Muscle of back (tissue), 13 donors: ENCODE measurements at places on chromosomes 3 and 15. TPM values are rescaled to one million over a fixed set of nuclear protein-coding genes. Genes with fewer than 3 reads are reported as not detected.
A peak's percentile ranks its signal among the peaks of the same experiment; 100 is the strongest.

DNA sequence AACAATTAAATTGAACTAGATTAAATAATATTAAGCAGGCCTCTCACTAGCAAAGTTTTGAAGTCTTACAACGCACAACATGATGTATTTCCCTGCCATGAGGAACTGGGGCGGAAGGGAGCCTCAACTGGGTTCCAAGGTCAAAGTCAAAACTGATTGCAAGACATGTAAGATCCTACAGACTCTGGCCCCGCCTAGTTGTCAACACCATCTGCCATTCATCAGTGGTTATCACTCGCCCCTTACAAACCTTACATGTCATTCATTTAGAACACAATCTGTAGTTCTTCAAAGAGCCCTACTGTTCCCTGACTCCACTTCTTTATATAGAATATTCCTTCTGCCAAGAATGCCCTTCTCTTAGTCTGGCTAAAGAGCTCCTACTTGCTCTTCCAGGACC is 10.0 kb downstream of the ATP13A3 start:
- DNase-seq = no peak

The WDR72 gene
- 0.80 TPM for polyA plus RNA-seq

DNA sequence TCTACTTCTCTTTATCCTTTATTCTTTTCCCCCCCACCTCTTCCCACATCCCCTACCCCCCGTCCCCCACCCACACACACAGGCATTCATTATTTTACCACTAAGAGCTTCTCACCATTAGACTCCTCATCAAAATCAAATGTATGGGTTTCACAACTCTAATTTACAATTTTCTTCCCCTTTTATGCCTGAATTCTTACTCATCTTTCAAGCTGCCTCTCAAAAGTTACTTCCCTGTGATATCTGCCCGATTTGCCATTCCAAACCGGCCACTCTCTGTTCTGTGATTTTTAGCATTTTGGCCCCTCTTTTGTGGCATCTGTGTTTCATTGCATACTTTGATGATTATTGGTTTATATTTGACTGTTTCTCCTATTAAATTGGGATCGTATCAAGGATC is 42.2 kb downstream of the SLC9A9 start:
- no peak for DNase-seq

DNA sequence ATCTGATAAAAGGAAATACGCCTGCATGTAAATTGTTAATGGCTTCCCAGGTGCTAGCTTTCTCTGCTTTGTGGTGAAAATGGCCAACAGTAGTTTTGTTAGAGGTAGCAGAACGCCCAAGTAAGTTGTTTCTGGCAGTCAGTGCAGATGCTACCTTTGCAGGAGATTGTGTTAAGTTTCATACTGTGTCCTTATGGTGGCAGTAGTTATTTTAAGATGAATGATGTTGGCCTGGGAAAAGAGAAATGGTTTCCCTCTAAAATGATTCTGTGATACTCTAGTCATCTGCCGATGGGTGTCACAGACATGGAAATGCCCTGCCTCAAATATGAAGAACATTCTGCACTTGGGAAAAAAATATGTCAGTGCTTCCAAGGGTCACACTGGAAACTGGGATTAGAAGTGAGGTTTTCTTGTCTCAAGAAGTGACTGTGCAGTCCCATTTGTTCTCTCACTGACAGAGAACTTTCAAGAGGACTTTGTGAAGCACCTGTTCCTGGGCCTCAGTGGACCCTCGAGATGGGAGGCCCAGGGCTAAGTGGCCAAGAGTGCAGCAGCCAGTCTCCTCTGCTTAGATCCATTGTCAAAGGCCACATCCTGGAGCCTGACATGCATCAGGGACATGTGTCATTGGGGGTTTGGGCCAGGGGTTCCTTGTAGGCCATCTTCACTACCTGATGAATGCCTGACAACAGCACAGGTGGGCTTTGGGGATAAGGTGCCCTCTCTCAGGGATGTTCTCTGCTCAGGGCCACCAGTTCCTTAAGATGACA is 393.3 kb downstream of the CACNA2D3 start:
- peak; percentile 8 for DNase-seq

- DNase-seq = no peak
Measured at GRCh38 chr15:42591238-42591934, 16.0 kb downstream of the STARD9 start.

DNA sequence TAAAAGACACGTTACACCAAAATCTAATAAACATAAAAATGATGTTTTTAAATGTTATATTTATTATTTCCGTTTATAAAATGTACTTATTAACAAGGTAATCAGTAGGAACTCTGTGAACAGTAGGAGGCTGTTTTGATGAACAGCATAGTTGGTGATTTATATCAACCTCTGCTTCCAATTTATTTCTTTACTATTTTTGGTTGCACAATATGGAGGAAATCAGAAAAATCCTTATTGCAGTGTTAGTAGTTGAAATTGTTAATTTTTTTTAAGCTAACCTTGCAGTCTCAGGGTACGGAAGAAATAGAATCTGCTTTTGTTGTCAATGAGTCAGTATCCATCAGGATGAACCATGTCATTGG is 5.0 kb upstream of the SNX22 start:
- no peak for DNase-seq

DNA sequence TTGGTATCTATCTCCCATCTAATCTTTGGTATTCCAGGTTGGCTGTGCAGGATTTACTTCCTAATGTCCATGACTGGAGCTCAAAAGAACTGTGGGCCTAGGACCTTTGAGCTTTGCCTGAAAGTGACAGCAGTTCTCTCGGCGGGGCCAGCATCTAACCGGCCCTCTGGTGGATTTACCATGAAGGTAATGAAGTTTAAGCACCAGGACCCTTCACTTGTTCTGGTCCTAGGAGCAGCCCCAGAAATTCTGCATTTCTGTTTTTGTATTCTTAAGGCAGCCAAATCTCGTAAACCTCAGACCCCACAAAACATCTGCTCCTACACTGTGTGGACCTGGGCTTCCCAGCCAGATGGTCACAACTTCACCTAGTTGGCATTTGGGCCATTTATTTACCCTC is 13.0 kb downstream of the CALML4 start:
- no peak for DNase-seq

GRCh38 chr3:107268469-107268868 is 108.8 kb upstream of the CCDC54 start:
- peak; percentile 75 for DNase-seq

The NSUN3 gene
- polyA plus RNA-seq = 8.0 TPM

The SPPL2A gene
- polyA plus RNA-seq = 39.6 TPM

DNA sequence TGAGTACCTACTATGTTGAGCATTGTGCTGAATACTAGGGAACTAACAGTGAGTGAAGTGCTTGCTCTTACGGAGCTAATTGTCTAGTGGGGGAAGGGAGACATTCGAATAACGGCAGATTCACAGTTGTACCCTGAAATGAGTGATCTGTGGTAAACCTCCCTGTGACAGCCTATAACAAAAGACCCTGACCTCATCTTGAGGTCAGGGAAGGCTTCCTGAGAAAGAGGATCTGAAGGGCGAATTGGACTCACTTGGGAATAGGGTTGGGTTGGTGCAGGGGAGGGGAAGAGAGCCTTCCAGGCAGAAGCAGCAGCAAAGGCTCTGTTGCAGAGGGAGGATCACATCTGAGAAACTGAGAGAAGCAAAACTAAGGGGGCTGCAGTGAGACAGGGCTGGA is 13.2 kb downstream of the HPS3 start:
- no peak for DNase-seq

The LPCAT4 gene
- 29.9 TPM for polyA plus RNA-seq

GRCh38 chr3:71430941-71431552 is 152.5 kb downstream of the FOXP1 start:
- no peak for DNase-seq

DNA sequence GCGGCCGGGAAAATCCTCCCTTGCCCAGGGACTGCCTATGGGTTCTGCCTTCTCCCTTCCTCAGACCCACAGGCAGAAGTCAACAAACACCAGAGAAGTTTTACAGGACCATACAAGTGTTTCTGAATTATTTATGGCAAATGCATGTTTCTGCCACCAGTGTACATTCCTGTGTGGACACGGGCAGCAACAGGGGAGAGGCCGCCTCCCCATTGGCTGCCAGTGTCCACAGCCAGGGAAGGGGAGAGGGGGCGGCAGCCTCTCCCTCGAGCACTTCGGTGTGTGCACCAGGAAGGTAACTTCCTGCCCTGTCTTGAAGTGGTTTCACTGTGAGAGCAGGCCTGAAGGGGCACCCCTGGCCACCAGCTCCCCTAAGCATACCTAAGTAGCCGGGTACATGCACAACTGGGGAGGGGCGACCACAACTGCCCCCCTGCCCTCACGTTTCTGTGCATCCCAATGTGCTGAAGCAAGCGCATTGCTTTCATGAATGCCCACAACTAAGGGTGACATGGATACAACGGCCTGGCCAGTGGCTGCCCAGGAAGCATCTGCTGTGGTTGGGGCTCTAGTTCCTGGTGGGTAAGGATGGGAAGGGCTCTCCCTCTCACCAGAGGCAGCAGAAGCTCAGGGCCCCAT is 14.8 kb upstream of the SHISA5 start:
- DNase-seq = no peak

- peak; percentile 36 for DNase-seq
Measured at GRCh38 chr3:18988614-18989229, 159.6 kb upstream of the KCNH8 start.

- DNase-seq = no peak
Measured at GRCh38 chr15:69730281-69731080, 277.9 kb downstream of the RPLP1 start.

- no peak for DNase-seq
Measured at GRCh38 chr3:61961900-61962299, 400.5 kb downstream of the PTPRG start.

The POLR2H gene
- 40.5 TPM for polyA plus RNA-seq

The ZBED2 gene
- not detected for polyA plus RNA-seq

The ABHD6 gene
- 6.8 TPM for polyA plus RNA-seq

DNA sequence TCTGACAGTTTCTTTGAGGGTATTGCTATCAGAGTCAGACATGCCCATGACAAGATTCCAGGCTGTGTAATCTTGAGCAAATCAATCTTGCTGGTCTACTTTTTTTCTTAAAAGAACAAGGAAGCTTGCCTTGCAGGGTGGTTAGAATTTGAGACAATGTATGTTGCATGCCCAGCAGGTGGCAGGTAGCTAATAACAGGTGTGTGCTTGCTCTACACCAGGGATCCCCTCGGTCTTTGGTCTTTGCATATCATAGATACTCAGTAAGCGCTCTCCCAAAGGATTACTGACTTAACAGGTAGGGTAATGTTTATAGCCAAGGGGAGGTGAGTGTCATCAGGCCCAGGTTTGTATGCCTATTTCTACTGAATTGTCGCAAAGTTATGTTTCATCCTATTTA is 37.3 kb downstream of the CACNA1D start:
- DNase-seq = no peak

GRCh38 chr3:152703245-152703890 is 131.6 kb upstream of the P2RY1 start:
- no peak for DNase-seq

DNA sequence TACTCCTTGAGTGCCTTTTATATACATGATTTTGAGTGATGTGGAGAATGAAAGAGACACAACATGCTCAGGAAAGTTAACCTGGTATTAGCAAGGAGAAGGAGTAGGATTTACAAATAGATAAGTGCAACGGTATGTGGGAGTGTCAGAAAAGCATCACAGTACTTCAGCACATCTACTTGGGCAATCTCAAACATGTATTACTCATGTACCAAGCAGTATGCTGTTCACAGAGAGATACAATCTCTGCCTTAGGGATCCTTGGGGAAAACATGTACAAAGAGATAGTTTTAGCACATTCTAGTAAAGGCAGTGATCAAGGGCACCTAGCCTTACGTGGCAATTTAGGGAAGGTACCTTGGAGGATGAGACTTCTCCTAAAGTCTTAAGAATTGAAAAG is 146.5 kb downstream of the FILIP1L start:
- no peak for DNase-seq

DNA sequence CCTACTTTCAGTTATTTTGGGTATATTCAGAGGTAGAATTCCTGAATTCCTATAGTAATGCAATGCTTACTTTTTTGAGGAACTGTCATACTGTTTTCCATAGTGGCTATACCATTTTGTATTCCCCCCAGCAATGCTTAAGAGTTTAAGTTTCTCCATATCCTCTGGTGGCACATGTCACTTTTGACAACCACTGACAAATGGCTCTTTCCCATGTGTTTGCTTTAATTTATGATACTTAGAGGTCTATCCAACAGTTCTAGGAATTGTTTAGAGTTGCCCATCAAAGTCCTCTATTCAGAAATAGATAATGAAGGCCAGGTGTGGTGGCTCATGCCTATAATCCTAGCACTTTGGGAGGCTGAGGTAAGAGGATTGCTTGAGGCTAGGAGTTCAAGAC is 128.9 kb upstream of the CFAP20DC start:
- no peak for DNase-seq

GRCh38 chr15:93235926-93236780 is 147.1 kb upstream of the RGMA start:
- no peak for DNase-seq

DNA sequence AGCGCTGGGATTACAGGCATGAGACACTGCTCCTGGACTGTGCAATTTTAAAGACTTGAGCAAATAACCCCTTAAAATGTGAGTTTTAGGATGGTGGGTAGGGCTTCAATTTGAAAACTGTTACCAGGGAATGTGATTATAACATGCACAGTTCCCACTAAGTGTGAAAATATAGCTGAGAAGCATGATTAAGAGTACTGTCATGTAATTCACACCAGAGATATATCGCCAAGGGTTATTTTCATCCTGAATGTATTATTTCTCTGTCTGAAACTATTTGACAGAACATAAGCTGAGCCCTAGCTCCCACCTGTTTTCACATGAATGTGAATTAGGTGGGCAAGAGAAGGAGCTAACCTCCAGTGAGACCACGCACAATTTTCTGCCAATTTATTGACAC is 457.2 kb downstream of the GABRG3 start:
- DNase-seq = no peak
